Tongue (tissue), 3 donors: ENCODE measurements at places on chromosomes 6 and 20.
A peak's percentile ranks its signal among the peaks of the same experiment; 100 is the strongest.

GRCh38 chr20:37973059-37973910 is 60.0 kb downstream of the TTI1 start:
- DNase-seq = no peak

- DNase-seq = no peak
Observed at GRCh38 chr20:17168026-17168612, 58.7 kb upstream of the PCSK2 start.

GRCh38 chr20:25720285-25720684 is 23.6 kb upstream of the ZNF337 start:
- no peak for DNase-seq

DNA sequence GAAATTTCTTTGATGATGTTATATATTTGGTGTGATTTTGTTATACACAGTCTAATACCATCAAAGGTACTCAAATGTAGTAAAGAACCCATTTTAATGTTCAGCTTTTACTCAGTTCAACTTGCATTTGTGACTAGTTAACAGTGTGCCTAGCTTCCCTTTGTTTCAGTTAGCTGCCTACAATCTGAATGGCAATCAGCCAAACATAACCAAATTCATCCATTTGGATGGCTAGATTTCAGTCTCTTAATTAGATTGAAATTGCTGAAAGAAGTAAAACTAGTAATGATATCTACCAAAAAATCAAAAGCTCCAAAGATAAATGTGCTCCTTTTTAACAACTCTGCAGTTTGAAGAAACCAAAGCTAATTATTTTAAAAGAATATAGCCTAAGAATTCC is 6.9 kb downstream of the EPHA7 start:
- no peak for DNase-seq

GRCh38 chr6:431504-431903 is 40.0 kb downstream of the IRF4 start:
- DNase-seq = no peak

DNA sequence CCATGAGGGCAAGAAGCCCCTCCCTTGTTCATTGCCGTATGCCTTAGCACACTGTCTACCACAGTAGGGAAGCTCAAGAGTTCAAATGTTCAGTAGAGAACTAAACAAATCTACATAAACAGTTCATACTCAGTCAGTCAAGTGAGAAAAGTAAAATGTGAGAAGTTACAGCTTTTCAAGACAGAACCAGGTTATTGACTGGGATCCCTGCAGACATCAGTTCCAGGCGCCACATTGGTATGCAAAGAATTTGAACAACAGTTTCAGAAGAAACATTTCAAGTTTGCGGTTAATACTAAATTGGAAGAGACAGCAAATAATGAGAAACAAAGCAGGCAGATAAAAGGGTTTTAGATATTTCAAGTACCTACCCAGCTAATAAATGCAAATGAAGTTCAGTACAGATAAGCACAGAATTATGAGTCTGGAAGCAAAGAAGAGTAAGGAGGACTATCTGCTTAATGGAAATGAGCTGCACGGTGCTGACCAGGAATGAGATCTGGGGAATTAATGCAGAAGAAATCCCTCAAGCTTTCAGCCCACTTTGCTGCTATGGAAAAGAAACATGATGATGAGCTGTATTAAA is 246.2 kb downstream of the HACE1 start:
- no peak for DNase-seq

DNA sequence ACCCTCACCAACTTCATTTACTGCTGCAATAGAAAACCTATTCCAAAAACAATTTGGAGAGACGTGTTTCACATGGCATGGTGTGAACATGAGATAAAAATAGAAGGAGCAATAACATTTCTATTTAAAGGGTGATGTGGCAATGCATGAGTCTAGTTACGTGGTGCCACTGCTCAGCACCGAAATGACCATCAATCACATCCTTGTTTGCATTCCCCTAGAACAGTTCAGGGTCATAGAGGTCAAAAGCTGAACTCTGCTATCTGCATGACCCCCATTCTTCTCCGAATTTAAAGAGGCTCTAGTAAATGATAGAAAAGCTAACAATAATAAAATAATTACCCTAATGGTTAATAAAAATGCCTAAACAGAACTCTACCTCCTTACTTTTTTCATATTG is 29.5 kb downstream of the ROS1 start:
- DNase-seq = peak; percentile 9

DNA sequence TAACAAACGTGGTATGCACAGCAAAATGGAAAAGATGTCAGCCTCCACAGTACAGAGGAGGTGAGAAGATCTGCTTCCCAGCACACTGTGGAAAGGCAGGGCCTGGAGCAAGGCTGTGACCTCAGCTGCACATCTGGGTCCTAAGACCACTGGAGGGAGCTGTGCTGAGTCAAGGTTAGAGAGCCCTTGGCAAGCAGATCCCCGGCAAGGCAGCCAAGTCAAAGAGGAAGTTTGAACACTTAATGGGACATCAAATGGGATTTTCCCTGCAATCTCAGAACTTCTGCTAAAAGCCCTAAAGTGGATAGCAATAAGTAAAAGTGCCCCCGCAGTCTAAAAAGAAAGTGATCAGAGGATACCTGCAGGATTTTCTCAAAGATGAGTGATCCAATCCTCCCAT is 39.5 kb downstream of the UNC5CL start:
- DNase-seq = no peak

- DNase-seq = peak; percentile 95
Observed at GRCh38 chr6:134173936-134174671, 121.7 kb upstream of the SLC2A12 start.

- peak; percentile 66 for DNase-seq
Observed at GRCh38 chr6:16108921-16109658, 19.8 kb upstream of the MYLIP start.

DNA sequence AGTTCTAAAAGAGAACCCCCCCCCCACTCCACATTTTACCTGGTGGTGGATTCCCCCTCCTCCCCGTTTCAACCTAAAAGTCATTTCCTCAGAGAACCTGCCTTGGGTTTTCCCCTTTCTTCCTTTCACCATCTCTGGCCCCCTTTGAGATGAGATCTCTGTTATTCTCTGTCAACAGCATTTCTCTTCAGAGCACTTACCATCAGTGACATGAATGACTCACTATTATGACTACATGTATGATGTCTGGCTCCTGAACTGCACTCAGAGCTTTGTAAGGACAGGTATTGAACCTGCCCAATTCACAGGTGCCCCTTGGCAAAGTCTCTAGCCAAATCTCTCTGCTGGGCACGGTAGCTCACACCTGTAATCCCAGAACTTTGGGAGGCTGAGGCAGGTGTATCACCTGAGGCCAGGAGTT is 61.4 kb upstream of the JARID2 start:
- DNase-seq = no peak

DNA sequence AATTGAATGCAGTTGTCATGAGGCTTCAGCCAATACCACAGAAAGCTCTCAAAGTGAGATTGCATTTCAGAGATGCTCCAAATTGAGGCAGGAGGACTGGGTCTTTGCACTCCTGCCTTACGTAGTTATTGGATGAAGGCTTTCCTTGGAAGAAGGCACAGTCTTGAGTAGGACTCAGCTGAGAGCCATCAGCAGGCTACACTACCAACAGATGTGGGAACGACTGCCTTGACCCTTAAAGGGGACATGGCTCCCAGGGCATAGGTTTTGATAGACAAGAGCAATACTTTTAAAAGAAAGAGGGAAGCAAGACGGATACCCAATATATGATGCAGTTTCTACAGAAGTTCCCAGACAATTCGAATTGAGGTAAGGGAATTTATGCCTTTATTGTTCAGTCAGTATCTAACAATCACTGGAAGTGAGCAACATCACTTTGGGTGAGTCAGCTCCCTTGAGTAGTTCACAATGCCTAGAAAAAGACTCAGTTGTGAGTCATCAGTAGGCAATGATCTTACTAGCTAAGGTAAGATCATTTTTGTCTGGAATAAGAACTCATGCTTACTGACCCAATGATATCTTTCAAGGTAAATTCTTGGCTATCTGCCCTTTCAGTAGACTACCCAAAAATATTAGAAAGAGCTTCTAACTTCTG is 390.8 kb downstream of the GJA1 start:
- DNase-seq = no peak

- DNase-seq = no peak
Observed at GRCh38 chr20:23052904-23053303, 3.4 kb upstream of the THBD start.

- DNase-seq = no peak
Observed at GRCh38 chr20:57479196-57479595, 45.7 kb downstream of the CTCFL start.

DNA sequence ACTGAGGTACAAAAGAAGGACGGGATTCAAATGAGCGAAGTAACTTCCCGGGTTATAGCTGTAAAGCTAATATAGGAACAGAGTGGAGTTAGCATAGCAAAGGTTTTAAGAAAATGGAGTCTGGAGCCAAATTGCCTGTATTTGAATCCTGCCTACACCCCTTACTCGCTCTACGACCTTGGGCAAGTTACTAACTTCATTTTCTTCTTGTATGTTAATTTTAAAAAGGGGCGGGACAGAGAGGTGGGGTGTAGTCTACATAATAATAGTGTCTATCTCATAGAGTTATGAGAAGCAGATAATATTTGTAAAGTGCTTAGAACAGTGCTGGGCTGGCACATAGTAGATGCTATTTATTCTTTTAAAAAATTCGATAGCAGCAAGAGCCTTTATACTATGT is 705 bp downstream of the ZSCAN23 start:
- no peak for DNase-seq

- DNase-seq = no peak
Observed at GRCh38 chr6:74137911-74138310, 441.9 kb downstream of the CD109 start.

GRCh38 chr20:59205044-59205443 is 41.4 kb downstream of the ZNF831 start:
- no peak for DNase-seq

DNA sequence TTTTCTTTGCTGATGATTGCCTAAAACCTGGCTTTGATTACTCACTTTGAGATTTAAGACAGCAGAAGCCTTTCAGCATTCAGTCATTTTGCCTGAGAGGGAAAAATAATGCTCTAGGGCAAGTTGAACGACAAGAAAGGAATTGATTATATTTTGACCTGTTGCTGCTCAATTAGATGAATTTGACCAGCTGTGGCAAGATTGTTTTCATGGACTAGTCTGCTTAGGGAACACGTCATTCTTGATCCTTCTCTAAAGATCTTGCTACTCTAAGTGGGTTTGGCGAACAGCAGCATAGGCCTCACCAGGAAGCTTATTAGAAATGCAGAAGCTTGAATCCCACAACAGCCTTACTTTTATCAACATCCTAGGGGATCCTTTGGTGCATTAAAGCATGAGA is 59.7 kb upstream of the PHACTR1 start:
- DNase-seq = peak; percentile 11

DNA sequence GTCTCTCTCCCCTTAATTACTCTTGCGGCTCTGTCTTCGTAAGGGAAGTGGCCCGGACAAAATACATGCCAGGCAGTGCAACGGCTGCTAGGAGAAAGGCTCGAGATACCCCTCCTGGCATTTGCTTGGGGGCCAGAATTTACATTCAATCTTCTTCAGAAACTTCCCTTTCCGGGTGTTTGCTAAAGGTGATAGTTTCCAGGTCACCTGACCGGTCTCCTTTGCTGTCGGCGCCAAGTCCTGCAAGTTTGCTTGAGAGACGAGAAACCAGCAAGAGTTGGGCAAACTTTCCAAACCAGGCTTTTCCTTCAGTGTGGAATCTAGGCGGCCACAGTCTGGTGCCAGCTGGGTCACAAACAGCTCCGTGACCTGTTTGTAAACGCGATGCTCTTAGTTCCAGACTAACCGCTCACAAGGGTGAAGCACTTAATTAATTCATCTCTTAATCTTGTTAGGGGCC is 563 bp upstream of the SRSF3 start:
- DNase-seq = no peak

DNA sequence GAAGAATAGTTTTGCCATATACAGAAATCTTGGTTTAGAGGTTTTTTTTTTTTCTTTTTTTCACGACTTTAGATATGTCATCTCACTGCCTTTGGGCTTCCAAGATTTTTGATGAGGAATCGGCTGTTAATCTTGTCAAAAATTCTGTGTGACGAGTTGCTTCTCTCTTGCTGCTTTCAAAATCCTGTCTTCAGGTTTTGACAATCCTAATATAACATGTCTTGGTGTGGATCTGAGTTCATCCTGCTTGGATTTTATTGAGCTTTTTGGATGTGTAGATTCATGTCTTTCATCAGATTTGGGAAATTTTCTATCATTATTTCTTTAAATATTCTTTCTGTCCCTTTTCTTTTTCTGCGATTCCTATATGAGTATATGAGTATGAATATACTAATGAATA is 61.1 kb downstream of the PLCG1 start:
- DNase-seq = no peak

GRCh38 chr6:15661853-15662325 is 939 bp downstream of the DTNBP1 start:
- no peak for DNase-seq

GRCh38 chr6:110329714-110330436 is 28.3 kb downstream of the METTL24 start:
- peak; percentile 63 for DNase-seq

- no peak for DNase-seq
Observed at GRCh38 chr6:37630281-37630799, 67.3 kb downstream of the MDGA1 start.

DNA sequence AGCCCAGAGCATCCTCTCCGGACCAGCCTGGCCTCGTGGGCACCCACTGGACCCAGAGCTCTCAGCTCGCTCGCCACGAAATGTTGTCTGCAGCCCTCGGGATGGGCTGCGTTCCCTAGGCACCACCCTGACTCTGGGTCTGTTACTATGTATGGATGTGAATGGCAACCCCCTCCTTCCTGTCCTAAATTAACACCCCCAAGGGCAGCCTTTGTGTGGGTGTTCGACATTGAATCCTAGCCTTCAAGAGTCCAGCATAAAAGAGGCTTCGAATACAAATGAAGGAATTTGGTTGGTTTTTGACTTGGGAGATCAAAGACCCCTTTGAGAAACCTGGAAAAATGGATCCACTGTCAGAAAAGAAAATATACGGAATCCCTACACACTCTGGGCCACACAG is 86.1 kb downstream of the BMP7 start:
- no peak for DNase-seq

DNA sequence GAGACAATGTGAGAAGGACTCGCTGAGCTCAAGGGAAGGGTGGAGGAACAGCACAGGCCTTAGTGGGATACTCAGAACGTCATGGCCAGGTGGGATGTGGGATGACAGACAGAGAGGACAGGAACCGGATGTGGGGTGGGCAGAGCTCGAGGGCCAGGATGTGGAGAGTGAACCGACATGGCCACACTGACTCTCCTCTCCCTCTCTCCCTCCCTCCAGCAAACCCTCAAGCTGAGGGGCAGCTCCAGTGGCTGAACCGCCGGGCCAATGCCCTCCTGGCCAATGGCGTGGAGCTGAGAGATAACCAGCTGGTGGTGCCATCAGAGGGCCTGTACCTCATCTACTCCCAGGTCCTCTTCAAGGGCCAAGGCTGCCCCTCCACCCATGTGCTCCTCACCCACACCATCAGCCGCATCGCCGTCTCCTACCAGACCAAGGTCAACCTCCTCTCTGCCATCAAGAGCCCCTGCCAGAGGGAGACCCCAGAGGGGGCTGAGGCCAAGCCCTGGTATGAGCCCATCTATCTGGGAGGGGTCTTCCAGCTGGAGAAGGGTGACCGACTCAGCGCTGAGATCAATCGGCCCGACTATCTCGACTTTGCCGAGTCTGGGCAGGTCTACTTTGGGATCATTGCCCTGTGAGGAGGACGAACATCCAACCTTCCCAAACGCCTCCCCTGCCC is 1.7 kb downstream of the TNF start:
- DNase-seq = no peak
